ENCODE measurements at places on chromosomes 12 and 14.

- DNase-seq: no peak
Observed at GRCh38 chr12:65182012-65182739, 12.8 kb downstream of the LEMD3 start.

- no peak for DNase-seq
Observed at GRCh38 chr12:57142727-57143126, 4.7 kb downstream of the LRP1-AS start.

GRCh38 chr12:68377881-68378280 lies 45.7 kb upstream of the MDM1 start:
- no peak for DNase-seq

DNA sequence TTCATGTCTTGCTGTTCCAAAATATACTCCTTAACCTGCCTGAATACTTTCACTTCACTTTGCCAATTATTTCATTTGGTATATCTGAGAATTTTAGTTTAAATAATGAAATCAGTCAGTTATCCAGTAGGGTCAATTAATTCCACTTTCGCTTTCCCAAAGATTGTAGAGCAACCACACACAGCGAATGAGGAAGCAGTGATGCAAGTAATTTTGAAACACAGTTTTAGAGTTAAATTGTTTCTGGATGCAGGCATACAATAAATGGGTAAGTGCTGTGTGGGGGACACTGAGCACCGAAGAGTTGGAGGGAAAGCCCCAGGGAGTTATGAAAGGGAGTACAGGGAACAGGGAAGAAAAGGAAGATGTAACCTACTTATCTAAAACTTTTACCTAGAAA lies 62.8 kb downstream of the TSHR start:
- DNase-seq: no peak

GRCh38 chr12:50581226-50582184 lies 76.7 kb downstream of the DIP2B start:
- peak; percentile 69 for DNase-seq

- DNase-seq: no peak
Observed at GRCh38 chr12:53147181-53147580, 33.3 kb upstream of the ZNF740 start.

DNA sequence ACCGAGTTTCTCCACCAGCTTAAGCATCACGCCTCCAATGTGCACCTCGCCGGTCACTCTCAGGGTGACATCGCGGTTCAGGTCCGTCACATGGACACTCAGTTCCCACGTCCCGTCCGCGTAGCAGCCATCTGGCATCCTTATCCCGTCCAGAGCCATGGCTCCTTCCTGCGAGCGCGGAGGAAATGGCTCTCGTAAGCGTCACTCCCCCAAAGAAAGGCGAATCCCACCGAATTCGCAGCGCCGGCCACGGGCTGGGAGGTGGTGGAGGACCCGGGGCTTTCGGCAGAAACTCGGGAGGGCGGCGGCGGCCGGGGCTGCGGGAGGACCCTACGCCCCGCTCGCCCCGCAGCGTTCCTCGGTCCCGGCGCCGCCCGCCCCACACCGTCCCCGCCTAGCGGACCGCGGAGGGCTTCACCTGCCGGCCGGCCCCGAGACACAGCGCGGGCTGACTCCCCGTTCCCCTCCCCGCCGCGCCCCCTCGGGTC lies 396 bp downstream of the FERMT2 start:
- peak; percentile 71 for DNase-seq

DNA sequence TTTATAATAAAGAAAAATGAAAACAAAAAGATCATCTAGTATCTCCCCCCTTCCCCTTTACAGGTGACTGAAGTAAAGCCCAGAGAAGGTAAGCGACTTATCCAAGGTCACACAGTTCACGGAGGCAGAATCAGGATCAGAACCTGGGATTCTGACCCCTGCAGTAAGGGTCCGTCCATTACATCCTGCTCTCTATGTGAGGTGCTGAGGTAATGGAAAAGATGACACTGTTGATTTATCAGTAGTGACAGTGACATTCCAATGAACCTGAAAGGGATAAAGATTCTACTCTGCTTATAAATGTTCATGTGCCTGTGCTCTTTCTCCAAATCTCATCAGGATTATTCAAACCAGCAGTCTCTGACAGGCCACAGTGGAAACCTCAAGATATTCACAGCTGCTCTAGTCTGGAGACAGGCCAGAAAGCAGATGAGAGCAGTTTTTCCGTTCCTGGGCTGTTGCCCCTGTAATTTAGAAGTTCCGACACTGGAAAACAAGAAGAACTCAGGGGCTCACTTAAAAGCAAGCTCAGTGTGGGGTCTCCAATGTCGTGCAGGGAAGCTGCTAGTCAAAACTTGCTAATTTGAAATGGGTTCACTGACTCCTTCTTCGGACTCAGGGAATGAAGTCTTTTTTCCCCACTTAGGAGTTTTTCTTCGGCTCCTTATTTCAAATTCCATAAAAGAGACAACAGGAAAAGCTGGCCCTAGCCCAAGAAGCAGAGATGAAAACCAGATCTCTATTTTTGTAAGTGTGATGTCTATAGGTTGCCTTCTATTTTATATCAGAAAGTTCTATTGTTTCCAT lies 131.8 kb upstream of the EEA1 start:
- DNase-seq: peak; percentile 69

- no peak for DNase-seq
Observed at GRCh38 chr12:99381992-99382391, 265.6 kb upstream of the GARIN6 start.

DNA sequence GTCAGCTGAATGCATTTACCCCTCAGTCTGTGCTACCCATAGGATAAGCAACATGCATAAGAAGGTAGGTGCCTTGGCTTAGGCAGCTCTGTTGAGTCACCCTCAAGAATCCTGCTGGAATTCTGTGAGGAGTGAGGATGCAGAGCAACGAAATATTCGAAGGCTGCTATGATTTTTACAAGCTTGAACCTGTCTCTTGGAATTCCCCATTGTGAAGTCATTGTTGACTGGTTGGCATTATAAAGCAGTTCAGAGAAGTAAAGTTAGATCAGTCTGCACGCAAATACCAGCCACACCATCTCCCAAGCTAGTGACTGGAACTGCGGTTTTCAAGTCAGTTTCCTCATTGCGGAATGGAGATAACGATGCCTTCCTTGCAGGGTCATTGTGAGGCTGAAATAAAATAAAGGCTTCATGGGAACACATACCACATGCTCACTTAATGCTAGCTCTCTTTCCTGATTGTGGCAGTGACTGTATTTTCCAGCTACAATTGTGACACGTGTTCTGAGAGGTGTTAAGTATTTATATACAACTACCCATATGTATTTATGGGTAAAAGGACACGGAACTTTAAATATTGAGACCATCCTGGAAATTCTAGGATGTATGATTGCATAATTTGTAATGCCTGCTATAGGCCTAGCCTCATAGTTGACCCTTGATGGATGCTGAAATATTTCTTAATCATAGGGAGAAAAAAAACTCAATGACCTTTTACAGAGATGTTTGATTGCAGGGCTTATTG lies 96.7 kb downstream of the ETV6 start:
- peak; percentile 38 for DNase-seq

GRCh38 chr12:96365604-96366380 lies 34.4 kb downstream of the CDK17 start:
- no peak for DNase-seq

GRCh38 chr14:21241218-21241819 lies 27.9 kb downstream of the HNRNPC start:
- peak; percentile 51 for DNase-seq

DNA sequence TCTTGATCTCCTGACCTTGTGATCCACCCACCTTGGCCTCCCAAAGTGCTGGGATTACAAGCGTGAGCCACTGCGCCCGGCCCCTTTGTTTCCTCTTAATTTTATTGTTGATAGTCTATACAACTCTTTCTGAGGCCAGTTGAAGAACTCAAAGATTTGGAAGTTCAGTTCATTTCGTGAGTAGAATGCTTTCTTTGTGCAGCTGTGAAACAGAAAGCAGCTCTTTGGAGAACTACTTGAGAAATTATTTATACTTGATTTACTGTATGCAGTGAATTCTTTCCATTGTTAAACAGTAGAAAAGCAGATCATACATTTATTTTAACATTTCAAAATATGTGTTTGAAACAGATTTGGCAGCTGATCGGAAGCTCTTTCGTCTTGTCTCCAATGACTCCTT lies 69.3 kb downstream of the PCNX1 start:
- no peak for DNase-seq

- no peak for DNase-seq
Observed at GRCh38 chr14:100105357-100106169, 40.3 kb downstream of the EVL start.

DNA sequence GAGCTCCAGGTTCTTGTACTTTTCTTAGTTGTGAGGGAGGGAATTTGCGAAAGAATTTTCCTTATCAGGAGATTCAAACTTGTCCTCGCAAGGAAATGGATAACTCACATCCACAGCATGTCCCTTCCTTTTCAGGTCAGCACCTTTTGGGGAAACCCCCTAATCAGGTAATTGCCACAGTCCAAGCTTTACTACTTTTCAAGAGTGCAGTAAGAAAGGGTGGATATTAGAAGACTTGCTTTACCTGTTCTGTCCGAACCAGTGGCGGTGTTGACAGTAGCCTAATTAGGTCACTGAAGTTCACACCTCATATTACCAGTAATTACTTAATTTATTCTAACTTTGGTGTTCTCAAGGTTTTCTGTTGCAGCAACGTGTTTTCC lies 6.7 kb upstream of the C12orf50 start:
- no peak for DNase-seq

- no peak for DNase-seq
Observed at GRCh38 chr12:81114226-81114625, 36.3 kb downstream of the ACSS3 start.

- DNase-seq: no peak
Observed at GRCh38 chr12:52848661-52849255, at the start of gene KRT78. TSS of gene KRT78 (minus strand) at chr12:52848994. CDS start at chr12:52848930, 64 bp downstream.

DNA sequence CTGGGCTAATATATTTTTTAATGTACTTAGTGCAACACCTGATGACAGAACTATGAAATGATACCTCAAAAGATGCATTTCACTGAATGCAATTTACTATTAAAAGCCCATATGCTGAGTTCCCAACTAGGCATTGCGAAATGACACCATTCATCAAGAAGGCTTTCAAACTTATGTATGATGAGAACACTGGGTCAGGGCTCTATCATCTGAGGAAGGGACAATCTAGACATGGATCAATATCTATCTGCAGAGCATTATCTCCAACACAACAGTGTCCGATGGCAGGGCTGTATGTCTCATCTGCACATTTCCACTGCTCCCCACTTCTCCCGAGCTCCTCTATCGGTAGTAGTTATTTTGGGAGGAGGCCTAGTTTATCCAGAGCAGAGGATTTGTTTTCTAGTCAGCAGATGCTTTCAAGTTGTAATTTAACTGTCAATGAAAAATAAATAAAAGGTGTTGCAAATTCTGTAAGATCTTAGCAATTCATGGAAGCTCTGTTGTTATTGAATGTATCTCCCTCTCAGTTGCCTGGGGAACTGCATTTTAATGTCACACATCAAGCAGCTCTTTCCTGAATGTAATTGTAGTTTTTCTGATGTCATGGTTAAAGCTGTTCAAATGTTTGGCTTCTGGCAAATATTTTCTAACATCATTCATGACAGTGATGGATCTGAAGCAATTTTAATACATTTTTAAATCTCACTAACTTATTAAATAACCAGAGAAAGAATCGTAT lies 7.4 kb upstream of the GCH1 start:
- DNase-seq: no peak

DNA sequence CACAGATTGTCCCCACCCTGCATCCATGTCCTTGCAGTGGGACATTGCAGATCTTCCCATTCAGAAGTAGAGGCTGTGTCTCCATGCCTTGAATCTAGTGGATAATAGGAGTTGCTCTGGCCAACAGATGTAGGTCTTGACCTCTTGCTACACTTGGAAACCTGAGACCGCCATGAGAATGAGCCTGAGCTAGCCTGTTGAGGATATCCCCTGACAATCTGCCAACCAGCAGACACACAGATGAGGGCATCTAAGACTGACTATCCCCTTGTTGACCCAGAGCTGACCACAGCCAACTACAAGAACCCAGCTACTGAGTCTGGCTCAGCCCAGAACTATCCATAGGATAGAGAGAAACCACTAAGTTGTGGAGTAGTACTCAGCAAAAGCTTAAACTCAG lies 161.1 kb upstream of the NOS1 start:
- no peak for DNase-seq

DNA sequence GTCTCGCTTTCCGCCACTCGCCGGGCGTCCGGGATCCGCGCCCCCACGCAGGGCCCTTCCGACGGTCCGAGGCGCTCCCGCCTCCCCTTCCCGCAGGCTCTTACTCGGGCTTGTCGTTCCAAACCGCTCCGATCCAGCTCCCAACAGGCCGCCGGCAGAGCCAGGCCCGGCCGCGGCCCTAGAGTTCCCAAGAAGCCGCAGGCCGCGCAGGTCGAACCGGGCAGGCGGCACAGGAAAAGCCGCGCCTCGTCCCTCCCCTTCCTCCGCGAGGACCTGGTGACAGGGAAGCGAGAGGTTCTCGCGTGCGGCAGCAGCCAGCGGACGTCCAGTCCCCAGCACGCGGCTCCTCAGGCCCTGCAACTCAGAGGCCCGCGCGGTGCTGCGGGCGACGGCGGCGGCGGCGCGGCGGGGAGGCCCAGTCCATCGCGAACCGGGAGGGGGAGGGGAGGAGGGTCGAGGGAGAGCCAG lies 272 bp downstream of the HECTD1 start:
- no peak for DNase-seq

DNA sequence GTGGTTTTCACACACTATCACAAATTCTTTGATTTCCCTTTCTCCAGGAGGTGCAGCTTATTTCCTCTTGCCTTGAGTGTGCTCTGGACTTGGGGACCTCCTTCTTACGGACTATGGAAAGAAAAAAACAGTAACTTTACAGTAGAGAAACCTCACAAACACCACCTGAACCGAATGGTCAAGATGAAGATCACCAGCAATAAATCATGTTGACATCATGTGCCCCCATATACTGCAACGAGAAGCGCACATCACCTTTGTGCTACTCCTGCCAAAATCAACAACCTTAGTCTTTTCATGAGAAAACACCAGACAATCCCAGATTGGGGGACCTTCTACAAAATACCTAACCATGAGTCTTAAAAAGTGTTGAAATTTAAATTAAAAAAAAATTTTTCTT lies 13.3 kb upstream of the NYNRIN start:
- DNase-seq: no peak

DNA sequence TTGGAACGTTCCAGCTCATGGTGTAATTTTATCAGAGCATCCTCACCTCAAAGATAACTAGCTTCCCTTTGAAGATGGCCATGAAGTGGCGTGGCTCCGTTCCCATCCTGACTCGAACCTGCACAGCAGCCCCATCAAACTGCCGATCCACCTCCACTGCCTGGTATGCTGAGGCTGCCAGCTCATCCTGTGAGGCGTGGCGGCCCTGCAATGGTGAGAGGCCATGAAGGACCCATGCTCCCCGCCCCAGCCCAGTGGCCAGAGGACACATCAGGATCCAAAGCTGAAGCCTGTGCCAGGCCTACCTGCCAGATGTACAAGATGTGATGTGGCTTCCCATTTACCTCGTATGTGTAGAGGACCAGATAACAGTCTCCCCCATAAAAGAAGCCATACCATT lies 11.2 kb downstream of the AVIL start:
- DNase-seq: no peak

DNA sequence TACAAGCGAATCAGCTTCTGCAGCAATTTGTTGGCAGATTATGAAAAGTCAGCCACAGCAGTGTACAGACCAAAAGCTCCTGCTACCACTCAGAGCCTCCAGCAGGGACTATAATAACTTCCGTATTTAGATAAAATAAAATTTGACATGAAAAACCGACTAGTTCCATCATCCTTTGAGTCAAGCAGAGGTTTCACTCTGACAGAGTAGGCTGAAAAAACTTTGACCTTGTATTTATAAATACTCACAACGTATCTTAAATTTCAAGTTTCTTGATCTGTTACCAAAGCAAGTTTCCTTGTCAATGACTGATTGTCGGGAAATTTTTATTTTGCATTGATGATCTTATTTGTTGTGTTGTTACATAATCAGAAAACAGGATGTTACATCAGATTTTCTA lies 283.4 kb downstream of the DAD1 start:
- no peak for DNase-seq

Data from mesenchymal stem cell (in vitro differentiated cells and primary cell).